Ovary (tissue), 10 donors: ENCODE measurements at places on chromosomes 12 and 14.

GRCh38 chr12:78756936-78757335 lies 107.6 kb upstream of the SYT1 start:
- H3K4me1 ChIP-seq = no peaks in the 10 kb centered on the region
- no peak overlapping the region for H3K4me3 ChIP-seq
- H3K27ac ChIP-seq = no peak overlapping the region

GRCh38 chr14:103449634-103450161 lies 64.5 kb downstream of the MARK3 start:
- H3K27ac ChIP-seq = no peak overlapping the region
- DNase-seq = no peak

GRCh38 chr14:72480464-72481243 lies 413.2 kb downstream of the DPF3 start:
- H3K27me3 ChIP-seq = no peaks in the 10 kb centered on the region
- H3K4me1 ChIP-seq = no peaks in the 10 kb centered on the region
- no peak for DNase-seq
- no peak overlapping the region for H3K4me3 ChIP-seq
- no peaks in the 10 kb centered on the region for H3K36me3 ChIP-seq

DNA sequence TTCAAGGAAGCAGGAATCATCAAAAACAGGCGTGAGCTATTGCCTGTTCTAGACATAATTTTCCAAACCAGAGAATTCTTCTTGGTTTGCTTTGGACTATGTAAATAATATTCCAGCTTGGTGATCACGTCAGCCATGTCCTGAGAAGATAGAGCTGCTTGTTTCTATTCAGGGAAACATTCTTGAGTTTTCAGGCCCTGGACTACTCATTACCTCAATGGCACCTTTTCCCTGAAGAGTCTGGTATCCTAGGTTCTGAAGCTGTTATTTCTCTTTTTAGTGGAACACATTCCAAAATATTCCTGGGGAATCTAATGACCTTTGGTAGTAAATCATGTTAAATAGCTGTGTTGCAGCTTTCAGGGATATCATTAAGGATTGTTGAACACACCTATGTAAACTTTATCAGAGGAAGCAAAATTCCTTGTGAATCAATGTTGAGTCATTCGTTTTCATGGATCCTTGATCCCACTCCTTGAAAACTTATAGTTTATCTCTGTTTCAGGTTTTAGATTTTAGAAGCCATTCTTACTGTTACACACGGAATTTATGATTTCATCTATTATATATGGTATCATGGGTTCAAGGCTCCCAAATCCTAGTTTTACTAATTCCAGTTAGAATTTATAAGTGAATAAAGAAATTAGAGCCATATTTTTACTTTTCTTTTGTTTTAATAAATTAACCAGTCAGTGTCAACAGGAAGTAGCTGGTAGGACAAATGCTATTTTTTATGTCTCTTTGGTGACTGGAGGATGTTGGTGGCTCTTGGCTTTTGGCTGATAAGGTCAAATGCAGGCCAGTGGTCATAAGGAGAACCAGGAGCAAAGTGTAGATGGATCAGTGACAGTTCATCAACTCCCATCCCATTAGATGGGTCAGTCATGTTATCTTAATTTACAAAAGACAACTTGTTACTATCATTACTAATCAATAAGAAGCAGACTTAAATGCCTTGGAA lies 380.1 kb downstream of the ZFP36L1 start:
- peaks cover 24% of the 10 kb centered on the region for H3K4me1 ChIP-seq
- no peak for DNase-seq
- no peak overlapping the region for H3K27ac ChIP-seq
- no peaks in the 10 kb centered on the region for H3K27me3 ChIP-seq

DNA sequence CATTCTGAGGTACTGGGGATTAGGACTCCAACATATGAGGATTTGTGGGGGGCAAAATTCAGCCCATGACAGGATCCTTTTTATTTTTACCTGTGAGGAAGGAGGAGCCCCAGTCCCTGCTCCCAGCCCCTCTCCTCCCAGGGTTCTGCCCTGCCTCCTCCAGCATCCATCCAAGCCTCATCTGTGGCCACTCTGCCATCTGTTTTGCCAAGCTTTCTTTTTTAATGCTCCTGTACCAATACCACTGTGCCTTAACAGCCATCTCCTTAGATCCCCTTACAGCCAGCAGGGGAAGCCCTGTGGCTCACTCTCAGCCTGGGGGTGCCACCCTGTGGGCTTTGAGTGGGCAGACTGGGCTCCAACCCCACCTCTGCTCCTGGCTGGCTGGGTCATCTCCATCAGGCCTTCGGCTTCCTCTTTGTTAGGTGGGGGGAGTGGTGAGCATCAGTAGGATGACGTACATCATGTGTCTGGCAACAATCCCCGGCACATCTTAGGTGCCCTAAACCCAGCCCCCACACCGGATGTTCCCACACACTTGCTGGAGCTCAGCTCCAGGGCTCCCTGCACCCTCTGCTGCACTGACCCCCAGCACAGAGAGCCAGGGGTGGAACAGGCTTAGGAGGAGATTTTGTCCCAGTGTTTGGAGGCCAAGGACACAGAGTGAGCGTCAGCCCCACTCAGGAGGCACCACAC lies 40.2 kb downstream of the CYP46A1 start:
- H3K27me3 ChIP-seq = no peaks in the 10 kb centered on the region
- no peak overlapping the region for H3K27ac ChIP-seq
- DNase-seq = no peak
- no peak overlapping the region for H3K4me3 ChIP-seq
- no peaks in the 10 kb centered on the region for H3K36me3 ChIP-seq
- no peaks in the 10 kb centered on the region for H3K4me1 ChIP-seq

GRCh38 chr12:90090929-90091651 lies 382.5 kb upstream of the ATP2B1 start:
- no peaks in the 10 kb centered on the region for H3K36me3 ChIP-seq
- no peak overlapping the region for H3K4me3 ChIP-seq

GRCh38 chr12:111775205-111776193 lies 8.8 kb downstream of the ALDH2 start:
- no peak overlapping the region for H3K4me3 ChIP-seq
- peak; percentile 83 for DNase-seq
- no peaks in the 10 kb centered on the region for H3K36me3 ChIP-seq
- H3K4me1 ChIP-seq = peaks cover 29% of the 10 kb centered on the region

GRCh38 chr14:21436567-21437062 lies 19.3 kb downstream of the CHD8 start:
- no peak overlapping the region for H3K27ac ChIP-seq
- peaks cover 5% of the 10 kb centered on the region for H3K4me1 ChIP-seq
- no peaks in the 10 kb centered on the region for H3K27me3 ChIP-seq

- H3K4me3 ChIP-seq = no peak overlapping the region
- H3K27ac ChIP-seq = no peak overlapping the region
- H3K4me1 ChIP-seq = peaks cover 10% of the 10 kb centered on the region
- no peaks in the 10 kb centered on the region for H3K27me3 ChIP-seq
- no peak for DNase-seq
These were observed 16.4 kb downstream of the ACVRL1 start for GRCh38 chr12:51923506-51924365.

DNA sequence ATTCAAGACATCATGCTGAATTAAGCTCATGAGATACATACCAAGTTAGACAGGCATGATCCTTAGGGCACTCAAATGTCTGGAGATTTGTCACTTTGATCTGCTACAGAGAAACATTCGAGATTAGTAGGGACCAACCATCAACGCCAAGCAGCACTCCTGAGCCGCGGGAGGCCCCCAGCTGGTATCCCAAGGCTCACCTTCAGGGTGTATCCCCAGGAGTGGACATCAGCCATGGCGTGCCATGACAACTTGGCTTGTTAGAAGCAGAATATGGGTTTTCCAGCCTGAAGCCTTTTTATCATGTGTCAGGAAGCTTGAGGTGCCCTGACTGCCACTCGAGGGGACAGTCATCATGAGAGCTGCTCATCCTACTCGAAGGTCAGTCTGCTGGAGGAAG lies 39.1 kb upstream of the GPHB5 start:
- no peaks in the 10 kb centered on the region for H3K27me3 ChIP-seq
- no peaks in the 10 kb centered on the region for H3K36me3 ChIP-seq
- DNase-seq = no peak
- H3K4me1 ChIP-seq = no peaks in the 10 kb centered on the region

DNA sequence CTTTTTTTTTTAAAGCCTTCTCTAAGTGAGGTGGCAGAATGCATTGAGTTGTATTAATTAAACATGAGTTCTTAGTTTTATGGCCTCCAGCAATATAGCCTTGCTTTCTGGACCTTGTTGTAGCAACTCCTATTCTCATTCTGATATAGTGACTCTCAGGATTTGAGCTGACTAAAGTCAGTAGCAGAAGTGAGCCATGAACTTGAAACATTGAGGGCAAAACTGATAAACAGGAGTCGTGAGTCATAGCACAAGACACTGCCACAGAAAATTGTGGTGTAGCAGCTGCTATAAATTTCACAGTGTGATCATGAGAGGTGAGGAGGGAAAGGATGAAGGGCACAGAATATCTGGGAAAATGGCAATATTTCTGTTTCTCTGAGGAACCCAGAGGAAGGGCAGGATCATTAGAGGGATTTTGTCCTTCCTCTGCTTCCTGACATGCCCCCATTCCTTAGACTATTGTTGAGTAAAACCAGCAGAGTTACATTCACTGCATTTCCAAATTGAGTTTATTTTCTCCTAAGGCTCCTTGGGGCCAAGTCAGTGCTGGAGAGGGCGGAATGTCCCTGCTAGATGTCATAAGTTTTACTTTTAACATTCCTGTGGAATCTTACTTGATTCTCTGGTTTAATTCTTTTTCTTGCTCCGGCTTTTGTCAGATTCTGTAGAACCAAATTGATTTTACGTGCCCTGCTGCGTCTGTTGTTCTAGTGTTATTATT lies 7.5 kb downstream of the KLRG1 start:
- no peak overlapping the region for H3K4me3 ChIP-seq
- no peaks in the 10 kb centered on the region for H3K4me1 ChIP-seq
- no peaks in the 10 kb centered on the region for H3K36me3 ChIP-seq

- DNase-seq = peak; percentile 6
- H3K4me1 ChIP-seq = peaks cover 9% of the 10 kb centered on the region
- H3K27me3 ChIP-seq = no peaks in the 10 kb centered on the region
- H3K36me3 ChIP-seq = no peaks in the 10 kb centered on the region
These were observed 139.3 kb downstream of the ADGRD1 start for GRCh38 chr12:131092901-131093603.

DNA sequence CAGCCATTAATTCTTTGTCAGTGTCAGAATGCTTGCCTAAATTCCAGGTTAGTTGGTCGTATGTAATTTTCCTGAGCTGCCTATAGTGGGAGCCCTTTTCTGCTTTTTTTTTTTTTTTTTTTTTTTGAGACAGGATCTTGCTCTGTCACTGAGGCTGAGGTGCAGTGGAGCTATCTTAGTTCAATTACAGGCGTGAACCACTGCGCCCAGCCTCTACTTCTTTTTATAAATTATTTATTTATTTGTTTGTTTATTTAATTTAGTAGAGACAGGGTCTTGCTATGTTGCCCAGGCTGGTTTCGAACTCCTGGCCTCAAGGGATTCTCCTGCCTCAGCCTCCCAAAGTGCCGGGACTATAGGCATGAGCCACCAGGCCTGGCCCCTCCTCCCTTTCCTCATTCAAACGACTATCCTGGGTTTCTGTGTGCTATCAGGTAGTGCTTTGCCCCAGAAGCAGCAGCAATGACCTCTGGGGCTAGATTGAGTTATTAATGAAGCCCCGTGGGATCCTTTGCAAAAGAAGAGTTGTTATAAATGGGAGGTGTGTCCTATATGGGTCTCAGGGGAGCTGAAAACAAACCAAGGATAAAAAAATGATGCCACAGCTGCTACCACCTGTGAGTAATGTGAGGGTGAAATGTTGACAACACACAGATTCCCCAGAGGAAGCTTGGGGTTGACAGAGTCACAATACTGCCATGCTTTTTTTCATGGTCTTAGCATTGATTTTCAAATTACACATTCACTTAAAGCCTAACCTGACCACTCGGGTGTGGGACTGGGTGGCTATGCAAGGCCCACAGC lies 34.6 kb upstream of the NFKBIA start:
- no peak for DNase-seq
- no peak overlapping the region for H3K4me3 ChIP-seq
- no peaks in the 10 kb centered on the region for H3K4me1 ChIP-seq
- H3K36me3 ChIP-seq = no peaks in the 10 kb centered on the region
- H3K27me3 ChIP-seq = no peaks in the 10 kb centered on the region
- H3K27ac ChIP-seq = no peak overlapping the region

- no peak overlapping the region for H3K4me3 ChIP-seq
- no peaks in the 10 kb centered on the region for H3K4me1 ChIP-seq
- no peaks in the 10 kb centered on the region for H3K36me3 ChIP-seq
- no peak for DNase-seq
- no peak overlapping the region for H3K27ac ChIP-seq
These were observed 22.5 kb downstream of the MRPS35 start for GRCh38 chr12:27733052-27733656.

DNA sequence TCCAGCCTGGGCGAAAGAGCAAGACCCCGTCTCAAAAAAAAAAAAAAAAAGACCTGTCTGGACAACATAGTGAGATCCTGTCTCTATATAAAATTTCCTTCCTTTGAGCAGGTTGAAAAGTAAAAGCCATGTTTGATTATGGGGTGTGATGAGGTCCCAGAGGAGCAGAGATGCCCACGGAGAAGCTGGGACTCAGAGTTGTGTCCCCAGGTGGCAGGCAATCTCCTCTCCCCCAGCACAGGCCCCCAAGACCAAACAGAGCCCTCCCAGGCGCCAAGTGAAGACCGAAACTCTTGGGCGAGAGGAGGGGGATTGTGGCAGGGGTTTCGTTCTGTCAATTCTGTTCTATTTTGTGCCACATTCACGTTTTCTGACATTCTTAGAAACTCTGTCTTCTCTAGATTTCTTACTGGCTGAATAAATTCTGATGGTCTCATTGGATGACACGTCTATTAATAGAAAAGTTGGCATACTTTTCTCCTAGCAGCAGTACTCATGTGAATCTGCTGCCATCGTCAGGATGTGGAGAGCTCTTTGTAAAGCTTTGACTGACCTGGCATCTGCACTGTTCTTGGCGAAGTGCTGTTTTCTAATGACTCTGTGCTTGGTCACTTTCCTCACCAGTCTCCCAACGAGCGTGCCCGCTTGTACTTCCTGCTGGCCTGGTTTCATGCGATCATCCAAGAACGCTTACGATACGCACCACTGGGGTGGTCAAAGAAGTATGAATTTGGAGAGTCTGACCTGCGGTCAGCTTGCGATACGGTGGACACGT lies 43.4 kb downstream of the HSP90AA1 start:
- H3K36me3 ChIP-seq = no peaks in the 10 kb centered on the region
- no peak for DNase-seq
- H3K4me1 ChIP-seq = no peaks in the 10 kb centered on the region
- H3K27ac ChIP-seq = no peak overlapping the region
- H3K4me3 ChIP-seq = no peak overlapping the region

DNA sequence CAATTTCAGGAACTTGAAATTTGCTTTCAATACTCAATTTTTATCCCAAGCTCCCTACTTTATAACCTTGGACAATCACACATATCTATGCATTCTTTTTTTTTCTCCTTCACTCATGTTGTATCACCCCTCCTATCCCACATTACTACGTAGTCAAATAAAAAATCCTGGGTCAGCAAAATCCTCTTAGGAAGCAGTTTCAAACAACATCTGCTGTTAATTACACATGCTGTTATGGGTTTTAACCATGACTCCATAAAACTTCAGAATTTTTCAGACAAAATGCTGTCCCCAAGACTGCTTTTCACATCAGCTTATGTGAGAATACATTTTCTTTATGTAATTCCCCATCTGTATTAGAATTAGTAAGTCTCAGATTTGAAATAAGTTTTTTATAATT lies 61.7 kb downstream of the LRFN5 start:
- no peaks in the 10 kb centered on the region for H3K27me3 ChIP-seq
- DNase-seq = no peak
- no peaks in the 10 kb centered on the region for H3K4me1 ChIP-seq
- no peaks in the 10 kb centered on the region for H3K36me3 ChIP-seq
- no peak overlapping the region for H3K4me3 ChIP-seq
- H3K27ac ChIP-seq = no peak overlapping the region
